H7 (cell line): ENCODE measurements at places on chromosomes 4 and X. TPM values are rescaled to one million over a fixed set of nuclear protein-coding genes. Genes with fewer than 3 reads are reported as not detected.

- peak; percentile 33 for DNase-seq
These were observed 123.1 kb downstream of the BTC start for GRCh38 chr4:74671080-74671698.

GRCh38 chrX:120365320-120365719 is 3.4 kb downstream of the ATP1B4 start:
- DNase-seq = peak; percentile 13

- no peak for DNase-seq
These were observed 277.9 kb downstream of the KLHL13 start for GRCh38 chrX:117838581-117839331.

DNA sequence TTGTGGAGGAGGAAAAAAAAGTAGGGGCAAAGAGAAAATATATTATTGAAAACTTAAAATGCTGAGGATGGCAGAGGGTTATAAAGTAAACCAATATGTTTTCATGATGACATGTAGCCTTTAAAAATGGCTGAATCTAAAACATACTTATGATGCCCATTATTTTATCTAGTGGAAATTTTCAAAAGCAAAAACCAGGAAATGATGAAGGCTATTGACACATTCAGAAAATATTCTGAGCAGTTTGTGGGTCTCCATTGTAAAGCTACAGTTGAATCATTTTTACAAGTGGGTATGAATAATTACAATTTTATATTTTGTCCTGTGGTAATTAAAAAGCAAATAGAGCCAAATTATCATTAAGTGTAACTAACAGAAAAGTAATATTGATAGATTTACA is 10.7 kb downstream of the PLS3 start:
- no peak for DNase-seq

PPEF1 gene
- total RNA-seq = 0.10 and 0.37 TPM in 2 replicates

OTUD6A gene
- total RNA-seq = not detected in 2 replicates

GRCh38 chr4:81694176-81694913 is 222.6 kb upstream of the RASGEF1B start:
- no peak for DNase-seq

DNA sequence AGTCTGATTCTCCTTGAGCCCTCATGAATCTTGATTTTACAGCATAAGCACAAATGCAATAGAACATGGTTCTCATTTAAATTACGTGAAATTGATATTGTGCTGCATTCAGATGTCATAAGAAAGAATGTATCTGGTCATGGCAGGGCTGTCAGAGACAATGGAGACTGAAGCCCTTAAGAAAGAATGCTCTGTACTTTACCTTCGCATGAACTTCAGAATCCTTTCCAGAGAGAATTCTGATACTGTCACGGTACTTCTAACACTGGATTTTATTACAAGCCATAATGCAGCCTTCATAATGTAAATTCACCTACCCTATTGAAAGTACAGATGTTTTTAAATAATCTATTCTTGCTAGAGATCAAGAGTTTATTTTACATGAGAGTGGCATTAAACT is 677.9 kb upstream of the ADGRL3 start:
- DNase-seq = no peak

- peak; percentile 28 for DNase-seq
These were observed 107.8 kb upstream of the FMR1 start for GRCh38 chrX:147803948-147804347.

DNA sequence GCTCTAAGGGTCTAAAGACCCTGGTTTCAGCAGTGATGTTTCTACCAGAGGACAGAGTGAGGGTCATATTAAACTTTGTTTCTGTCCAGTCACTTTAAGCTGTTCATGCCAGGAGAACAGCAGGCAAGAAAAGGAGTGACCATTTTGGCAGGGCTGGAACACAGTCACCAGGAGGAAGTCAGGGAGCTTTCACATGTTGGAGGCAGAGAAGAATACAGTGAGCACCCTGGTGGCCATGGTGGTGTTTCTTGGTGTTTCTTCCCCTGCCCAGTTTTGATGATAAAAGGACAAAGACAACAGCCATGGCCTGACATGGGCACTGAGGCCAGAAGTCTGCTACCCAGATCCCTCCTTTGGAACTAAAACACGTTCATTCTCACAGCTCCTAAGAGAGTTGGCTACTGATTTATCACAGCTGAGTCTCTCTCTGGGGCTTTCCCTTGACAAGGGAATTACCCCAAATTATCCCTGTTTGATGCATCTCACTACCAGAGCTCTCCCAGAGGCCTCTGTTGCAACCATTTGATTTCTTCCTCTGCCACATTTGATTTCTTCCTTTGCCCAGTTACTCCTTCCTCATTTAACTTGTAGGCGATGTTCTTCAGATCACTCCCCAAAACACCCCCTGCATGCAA is 106.4 kb upstream of the NWD2 start:
- DNase-seq = no peak

DNA sequence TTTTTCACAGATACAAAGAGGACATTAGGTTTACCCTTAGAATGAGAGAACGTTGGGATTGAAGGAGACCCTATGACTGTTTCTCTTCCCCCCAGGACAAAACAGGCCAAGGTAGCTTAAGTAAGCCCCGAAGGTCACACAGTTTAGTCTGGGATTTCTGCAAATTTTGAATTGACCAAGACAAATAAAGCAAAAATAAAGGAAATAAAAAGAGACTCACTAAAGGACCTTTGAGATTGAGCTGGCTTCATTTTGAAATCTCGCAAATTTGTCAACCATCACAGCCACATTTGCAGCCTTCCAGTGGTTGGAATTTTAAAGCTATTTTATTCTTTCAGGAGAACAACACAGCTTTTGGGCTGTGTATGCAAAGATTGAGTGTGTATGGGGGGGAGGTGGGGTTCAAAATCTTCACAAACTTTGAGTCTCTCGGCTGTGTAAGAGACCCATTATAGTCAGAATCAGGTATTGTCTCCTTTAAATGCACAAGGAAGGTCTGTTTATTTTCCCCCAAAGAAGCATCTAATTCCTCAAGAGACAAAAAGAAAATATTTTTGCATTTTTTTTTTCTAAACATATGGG is 4.2 kb downstream of the TMSB4X start:
- peak; percentile 37 for DNase-seq

DNA sequence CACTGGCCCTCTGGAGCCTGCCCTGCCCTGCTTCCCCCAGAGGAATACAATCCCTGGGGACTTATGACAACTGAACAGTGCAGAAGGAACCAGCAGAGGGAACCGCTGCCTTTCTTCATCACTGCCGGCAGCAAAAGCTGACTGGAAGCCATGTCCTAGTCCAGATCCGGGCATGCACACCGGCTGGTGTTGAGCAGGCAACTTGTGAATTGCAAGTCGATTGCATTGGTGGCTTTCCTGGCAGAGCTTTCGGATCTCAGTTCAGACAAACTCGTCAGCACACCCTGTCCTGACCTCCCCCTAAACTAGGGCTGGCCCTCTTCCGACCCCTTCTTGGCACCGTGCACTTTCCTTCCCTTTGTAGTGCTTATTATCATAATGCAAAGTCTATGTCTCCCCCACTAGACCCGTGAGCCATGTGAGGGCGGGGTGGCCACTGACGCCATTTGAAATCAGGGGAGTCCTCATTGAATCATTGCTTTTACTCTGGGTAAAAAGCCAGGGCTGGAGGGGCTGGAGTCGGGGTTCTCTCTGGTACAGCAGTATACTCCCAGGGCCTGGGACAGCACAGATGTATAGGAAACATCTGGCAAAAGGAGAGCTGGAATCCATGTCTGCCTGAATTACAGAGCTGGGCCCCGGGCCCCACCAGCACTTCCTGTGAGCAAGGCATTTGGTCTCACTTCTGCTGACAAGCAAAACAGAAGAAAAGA is 1.8 kb downstream of the ARHGAP4 start:
- no peak for DNase-seq

DNA sequence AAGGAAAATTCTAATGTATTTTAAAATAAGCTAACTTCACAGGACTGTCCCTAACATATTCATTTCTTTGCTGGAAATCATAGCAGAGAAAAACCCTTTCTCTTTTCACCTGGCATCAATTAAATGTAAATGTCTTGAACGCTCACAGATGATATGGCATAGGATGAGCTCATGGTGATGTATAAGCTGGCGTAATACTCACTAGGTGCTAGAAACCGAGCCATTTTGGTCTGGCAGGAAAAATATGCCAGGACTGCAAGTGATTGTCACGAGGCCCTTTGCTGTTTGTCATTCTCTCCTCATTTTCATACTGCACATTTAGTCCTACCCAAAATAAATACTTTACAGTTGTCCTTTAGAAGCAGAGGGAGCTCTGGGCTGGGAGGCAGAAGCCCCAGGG is 222.7 kb upstream of the LNX1 start:
- no peak for DNase-seq

ABLIM2 gene
- total RNA-seq = 1.6 and 1.9 TPM in 2 replicates

- DNase-seq = no peak
These were observed 57.6 kb downstream of the UGT2B11 start for GRCh38 chr4:69156913-69157312.

DNA sequence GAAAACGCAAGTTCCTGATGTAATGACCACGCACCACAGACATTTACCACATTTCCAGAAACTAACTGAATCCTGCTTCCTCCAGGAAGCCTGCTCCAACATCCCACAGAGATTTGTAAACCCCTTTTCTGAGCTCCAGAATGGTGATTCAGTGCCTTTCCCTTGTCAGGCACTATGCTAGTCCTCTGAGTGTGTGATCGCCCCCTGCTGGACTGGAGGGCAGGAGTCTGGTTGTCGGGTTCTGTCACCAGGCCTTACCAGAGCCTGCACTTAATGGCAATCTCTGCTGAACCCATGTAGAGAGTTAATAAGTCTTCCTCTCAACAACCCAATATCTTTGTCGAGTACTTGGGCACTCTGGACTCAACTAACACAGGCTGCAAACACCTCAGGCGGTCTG is 14.5 kb upstream of the KDM5C start:
- DNase-seq = peak; percentile 79

MAGEA2 gene
- 1.2 and 3.5 TPM in 2 replicates for total RNA-seq

DNA sequence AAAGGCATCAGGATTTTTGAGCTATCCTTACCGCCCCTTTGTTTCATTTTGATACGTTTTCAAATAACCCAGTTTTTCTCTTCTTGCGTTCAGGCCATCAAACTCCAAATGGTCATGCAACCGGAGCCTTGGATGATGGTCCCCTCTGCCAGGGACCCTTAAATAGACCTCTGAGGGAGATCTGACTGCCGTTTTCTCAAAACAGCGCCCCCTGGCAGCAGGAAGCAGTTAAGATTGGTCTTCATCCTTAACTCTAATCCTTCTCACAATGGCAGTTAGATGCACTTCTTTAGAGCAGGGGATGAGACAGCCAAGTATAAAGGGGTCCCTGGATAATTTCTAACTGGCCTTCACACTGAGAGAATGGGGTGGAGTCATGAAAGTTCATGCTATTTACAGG is 525.0 kb upstream of the SPANXN1 start:
- DNase-seq = peak; percentile 4

GRCh38 chr4:156422576-156422975 is 468.9 kb upstream of the CTSO start:
- no peak for DNase-seq

- DNase-seq = no peak
These were observed 16.9 kb downstream of the CXCL3 start for GRCh38 chr4:74021601-74022000.

DNA sequence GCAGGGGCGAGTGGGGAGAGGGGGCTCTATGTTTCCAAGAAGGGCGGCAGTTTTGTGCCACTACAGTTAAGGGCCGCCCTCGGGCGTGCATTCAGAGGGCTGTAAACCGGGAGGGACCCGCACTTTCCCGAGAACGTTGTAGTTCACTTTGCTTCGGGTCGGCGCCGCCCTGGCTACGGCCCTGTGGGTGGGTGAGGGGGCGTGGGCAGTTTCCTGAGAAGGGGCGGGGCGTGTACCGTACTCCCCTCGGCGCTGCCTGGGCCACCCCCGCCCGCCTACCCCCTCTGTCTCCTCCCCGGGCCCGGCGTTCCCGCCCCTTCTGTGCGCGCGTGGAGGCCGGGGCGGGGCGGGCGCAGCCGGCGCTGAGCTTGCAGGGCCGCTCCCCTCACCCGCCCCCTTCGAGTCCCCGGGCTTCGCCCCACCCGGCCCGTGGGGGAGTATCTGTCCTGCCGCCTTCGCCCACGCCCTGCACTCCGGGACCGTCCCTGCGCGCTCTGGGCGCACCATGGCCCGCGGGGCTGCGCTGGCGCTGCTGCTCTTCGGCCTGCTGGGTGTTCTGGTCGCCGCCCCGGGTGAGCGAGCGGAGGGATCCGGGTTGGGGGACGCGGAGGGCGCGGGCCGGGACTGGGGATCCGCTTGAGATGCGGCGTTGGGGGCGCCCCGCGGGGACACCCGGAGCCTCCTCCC is at the start of gene CD99:
Gene CD99 (plus strand): TSS at position 440 of the 687 bp plus-strand sequence. CDS start 66 bp downstream, at position 506.
- DNase-seq = peak; percentile 96

SLC25A14 gene
- 24.9 and 27.8 TPM in 2 replicates for total RNA-seq

BMX gene
- total RNA-seq = not detected in 2 replicates

DNA sequence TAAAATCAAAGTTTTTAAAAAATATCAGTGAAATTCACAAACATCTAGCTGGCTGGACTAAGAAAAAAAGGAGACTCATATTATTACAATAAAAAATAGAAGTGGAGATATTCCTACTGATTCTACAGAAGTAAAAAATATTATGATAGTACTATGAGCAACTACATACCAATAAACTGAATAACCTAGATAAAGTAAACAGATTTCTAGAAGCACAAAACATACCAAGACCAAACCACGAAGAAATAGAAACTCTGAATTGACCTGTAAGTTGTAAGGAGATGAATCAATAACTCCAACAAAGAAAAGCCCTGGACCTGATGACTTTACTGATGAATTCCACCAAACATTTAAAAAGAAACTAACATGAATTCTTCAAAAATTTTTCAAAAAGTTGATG is 867.3 kb downstream of the PCDH18 start:
- no peak for DNase-seq

PLP2 gene
- 1.1 and 1.5 TPM in 2 replicates for total RNA-seq

DNA sequence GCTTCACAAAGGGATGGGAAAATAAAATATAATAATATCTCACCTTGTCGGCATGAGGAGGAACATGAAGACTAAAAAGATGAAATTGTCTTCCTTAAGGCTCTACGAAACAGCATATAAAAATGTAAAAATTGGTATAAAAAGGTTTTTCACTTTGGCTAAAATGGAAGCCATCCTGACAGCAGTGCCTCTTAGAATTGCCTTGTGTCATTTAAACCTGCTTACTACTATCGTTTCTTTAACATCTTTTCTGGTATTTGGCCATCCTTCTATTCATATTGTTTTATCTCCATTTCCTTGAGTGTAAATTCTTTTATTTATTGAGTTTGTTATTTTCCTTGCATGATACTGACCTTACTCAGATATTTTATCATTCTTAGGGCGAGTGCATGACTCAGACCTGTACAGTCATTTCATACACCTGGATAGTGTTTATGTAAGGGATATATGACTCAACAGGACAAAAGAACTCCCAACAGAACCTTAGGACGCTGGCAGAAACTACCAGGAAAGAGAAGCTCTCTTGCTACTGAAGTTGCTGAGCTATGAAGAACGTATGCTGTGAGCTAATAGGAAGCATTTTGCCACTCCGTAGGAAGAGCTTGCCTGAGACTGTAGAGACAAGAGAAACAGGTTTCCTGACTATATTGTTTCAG is 5.8 kb upstream of the CDKN2AIP start:
- no peak for DNase-seq

FABP2 gene
- not detected in 2 replicates for total RNA-seq

AFF2 gene
- 14.6 TPM in 2 replicates for total RNA-seq

- DNase-seq = no peak
These were observed 120.9 kb downstream of the SPCS3 start for GRCh38 chr4:176440698-176441097.

LNX1 gene
- 1.6 and 2.7 TPM in 2 replicates for total RNA-seq
